Sciatic nerve (tissue), 2 donors: ENCODE measurements at places on chromosomes 12 and 14. TPM values are rescaled to one million over a fixed set of nuclear protein-coding genes. Genes with fewer than 3 reads are reported as not detected.

The MAPKAPK5 gene
- 50.5 TPM for total RNA-seq

The MDGA2 gene
- total RNA-seq, result not detected

The INSM2 gene
- total RNA-seq, result not detected

The PDE3A gene
- 10.1 TPM for total RNA-seq

The GPRC5A gene
- total RNA-seq, result 9.3 TPM

The FOXN3 gene
- total RNA-seq, result 80.9 TPM

The CLEC1A gene
- total RNA-seq, result 13.7 TPM

The TEX22 gene
- total RNA-seq, result 6.0 TPM

The FSCB gene
- total RNA-seq, result 0.36 TPM

The SH2B3 gene
- 27.5 TPM for total RNA-seq

The TEX52 gene
- not detected for total RNA-seq

The TSPAN31 gene
- 37.1 TPM for total RNA-seq

The CFAP73 gene
- 0.98 TPM for total RNA-seq
